CD4-positive, alpha-beta T cell treated with Interleukin-21 for 1 hour (primary cell): ENCODE measurements at places on chromosomes 4 and X.

DNA sequence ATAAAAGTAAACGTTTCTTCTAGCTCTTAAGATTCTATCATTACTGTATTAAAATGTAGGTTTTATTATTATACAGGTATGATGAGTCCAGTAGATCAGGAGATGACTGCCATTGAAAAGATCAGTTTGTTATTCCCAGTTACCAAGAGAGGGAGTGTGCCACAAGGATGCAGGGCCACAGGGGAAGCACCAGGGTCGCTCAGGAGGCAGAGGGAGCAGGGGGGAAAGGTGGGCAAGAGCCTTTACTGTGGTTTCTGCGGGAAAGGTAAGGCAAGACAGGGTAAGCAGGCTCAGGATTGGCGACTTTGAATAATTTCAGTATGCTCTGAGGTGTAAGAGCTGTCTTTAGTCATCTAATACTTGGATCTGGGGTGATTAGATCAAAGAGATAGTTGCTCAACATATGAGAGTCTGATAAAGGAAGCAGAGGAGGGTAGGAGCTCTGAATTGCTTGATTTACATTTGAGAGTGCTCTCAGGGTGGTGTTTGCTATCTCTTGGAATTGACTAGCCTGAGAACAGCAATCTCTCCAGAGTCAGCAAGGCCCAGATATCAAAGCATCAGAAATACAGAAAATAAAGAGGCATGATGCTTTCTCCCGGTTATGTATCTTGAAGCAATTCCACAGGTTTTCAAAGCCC, 86.0 kb downstream of the NDST3 start:
- DNase-seq = no peak

GRCh38 chrX:129690435-129690834, 35.7 kb upstream of the APLN start:
- DNase-seq = no peak

DNA sequence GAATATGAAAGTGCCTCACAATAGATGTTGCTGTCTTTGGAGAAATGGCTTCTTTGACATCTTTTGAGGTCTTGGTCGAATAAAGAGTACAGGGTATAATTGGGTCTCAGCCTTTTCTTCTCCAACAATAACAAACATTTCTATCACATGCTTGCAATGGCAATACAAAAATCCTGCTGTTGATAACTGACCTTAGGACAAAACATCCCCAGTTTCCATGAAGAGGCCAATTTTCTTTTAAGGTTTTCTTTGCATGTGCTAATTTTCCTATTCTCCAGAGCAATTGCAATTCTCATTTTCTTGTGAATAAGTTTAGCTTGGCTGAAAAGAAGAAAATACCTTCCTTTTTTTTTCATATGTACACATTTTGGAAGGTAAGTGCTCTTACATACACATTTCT, 130.7 kb upstream of the RPS6KA6 start:
- no peak for DNase-seq

DNA sequence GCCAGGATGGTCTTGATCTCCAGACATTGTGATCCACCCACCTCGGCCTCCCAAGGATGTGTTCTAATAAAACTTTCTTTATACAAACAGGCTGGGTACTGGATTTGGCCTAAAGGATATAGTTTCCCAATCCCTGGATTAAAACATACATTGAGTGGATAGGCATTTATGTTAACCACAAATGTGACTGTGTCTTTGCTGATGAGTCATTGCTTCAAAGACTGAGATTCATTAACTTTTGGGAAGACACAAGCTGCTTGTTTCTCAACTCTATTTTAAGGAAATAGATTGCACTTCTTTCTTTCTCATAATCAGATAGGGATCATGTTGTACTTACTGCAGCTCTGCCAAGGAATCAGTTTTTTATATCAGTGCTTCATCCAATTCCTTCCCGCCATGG, 131.3 kb upstream of the AGA start:
- no peak for DNase-seq

DNA sequence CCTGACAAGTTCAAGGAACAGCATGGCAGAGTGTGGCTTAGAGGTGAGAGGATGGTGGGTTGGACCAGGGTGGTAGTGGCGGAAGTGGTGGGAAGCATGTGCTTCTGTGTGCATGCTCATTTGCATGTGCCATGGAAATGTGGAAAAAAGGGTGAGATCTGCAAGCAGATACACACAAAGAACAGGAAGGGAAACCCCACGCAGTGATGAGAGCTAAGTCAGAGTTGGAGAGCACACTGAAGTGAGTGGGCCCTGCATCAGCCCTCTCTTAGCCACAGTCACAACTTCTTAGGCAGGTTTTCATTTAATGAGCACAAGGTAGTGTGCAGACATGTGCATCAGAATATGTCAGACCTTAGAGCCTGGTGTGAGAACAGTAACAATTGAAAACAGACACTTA, 483.8 kb downstream of the AFF2 start:
- no peak for DNase-seq

DNA sequence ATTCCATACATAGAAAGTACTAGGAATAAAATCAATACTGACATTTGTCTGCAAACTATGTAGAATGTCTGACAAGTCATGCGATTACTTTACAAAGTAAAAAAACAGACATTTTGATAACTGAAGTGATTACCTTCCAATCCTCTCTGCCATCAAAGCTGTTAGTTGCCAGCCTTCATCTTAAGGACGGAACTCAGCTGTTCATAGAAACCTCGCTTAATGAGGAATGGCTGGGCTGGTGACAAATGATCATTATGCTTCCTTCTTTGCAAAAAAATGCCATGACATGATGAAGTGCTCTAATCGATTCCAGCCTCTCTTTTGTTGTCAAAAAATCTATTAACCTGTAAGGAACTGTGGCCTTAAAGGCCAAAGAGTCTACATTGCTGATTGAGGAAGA, 1214.9 kb upstream of the IGFBP7 start:
- DNase-seq = no peak

- DNase-seq = no peak
These were observed 1.9 kb upstream of the DCK start for GRCh38 chr4:70991596-70991995.

DNA sequence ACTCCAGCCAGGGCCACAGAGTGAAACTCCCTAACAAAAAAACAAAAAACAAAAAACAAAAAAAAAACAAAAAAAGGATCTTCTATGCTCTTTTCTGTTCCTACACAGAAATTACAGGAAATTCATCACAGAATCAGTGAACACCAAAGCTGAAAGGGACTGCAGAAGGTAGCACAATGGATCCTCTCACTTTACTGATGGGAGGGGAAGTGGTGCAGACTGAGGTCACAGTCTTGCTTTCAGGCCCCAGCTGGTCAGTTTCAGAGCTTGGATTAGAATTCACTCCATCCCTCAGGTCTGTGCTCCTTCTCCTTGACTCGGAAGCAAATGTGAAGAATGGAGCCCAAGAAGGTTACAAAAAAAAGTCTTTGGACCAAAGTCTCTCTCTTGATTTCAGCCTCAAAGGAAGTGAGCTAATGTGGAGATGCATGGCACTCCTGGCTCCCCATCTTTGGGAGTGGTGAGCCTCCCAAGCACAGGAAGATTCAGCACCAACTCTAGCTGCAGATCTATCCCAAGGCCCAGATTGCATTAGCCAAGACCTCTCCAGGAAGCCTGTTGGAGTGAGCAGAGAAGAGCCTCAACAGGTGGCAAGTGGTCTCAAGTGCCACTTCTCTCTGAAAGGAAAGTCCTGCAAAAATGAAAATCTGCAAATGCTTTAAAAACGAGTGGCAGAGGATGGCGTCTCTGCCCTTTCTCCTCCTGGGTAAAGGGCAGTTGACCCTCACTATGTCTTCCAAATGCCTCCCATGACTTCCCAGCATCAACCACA, 176.0 kb downstream of the MAML3 start:
- no peak for DNase-seq

DNA sequence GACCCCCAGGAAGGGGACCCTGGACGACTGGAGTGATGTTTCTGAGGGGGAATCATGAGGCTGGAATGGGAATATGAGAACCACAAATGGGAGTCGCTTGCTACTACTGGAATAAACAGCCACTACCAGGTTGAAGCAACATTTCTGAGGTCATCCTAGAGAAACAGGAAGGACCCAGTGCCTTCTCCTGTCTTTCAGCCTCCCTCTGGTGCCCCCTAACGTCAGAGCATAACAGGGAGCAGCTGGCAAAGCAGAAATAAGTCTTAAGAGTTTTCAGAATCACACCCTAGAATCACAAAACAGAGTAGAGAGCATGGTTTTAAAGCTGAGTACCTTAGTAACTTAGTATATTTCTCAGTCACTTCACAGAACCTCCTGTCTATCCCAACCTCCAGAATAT, 347.8 kb upstream of the PITX2 start:
- DNase-seq = no peak

GRCh38 chrX:133265331-133265730, 47.2 kb upstream of the TFDP3 start:
- DNase-seq = no peak

DNA sequence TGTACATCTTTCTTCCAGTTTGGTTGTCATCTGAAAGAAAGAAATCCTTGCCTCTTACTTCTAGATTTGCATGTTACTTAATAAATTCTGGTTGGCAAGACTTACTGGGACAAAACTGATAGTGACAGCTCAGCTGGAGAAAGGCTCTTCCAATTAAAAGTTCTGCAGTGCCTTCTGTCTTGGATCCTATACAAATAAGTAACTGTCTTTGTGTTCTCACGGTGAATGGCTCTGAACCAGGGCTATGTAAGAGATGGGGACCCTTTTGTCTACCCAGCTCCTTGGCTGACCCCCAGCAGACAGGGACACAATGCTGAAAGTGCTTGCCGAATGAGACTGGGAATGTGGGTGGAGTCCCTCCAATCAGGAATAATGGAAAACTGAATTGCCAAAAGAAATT, 89.5 kb downstream of the AASDH start:
- no peak for DNase-seq

DNA sequence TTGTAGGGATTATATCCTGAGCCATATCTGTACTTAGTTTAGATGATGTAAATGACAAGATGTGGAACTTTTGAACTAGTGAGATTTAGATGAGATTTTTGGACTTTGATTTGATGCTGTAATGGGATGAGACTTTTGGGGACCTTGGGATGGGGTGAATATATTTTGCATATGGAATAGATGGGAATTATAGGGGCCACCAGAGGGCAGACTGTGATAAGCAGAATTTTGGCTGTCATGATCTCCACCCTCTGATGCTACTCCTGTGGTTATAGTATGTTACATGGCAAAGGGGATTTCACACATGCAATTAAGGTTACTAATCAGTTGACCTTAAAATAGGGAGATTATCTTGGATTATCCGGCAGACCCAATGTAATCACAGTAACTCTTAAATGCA, 214.0 kb upstream of the NHS start:
- no peak for DNase-seq
